ENCODE measurements at places on chromosomes 12 and 14.

- no peak for DNase-seq
These were observed 436.7 kb upstream of the FBXO33 start for GRCh38 chr14:39868949-39869348.

DNA sequence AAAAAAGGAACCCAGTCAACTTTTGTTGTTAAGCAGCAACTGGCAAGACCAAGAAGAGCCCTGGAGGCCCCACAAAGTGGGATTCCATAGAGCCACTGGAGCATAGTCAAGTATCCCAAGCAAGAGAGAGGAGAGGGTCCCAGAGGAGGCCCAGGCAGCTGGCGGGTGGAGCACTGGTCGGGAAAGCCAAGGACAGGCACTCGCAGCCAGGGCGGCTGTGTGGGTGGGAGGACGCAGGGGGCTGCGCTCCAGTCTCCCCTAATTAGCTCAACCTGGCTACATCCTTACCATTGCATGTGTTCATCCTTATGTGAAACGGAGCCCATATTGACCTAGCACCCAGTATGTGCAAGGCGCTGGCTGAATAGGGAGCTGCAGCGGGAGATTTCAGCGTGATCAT, 18.3 kb upstream of the ZFP36L1 start:
- no peak for DNase-seq

- DNase-seq: no peak
These were observed 52.4 kb downstream of the DICER1 start for GRCh38 chr14:95104911-95105310.

GRCh38 chr12:124340080-124340900, 45.4 kb downstream of the RFLNA start:
- DNase-seq: no peak

DNA sequence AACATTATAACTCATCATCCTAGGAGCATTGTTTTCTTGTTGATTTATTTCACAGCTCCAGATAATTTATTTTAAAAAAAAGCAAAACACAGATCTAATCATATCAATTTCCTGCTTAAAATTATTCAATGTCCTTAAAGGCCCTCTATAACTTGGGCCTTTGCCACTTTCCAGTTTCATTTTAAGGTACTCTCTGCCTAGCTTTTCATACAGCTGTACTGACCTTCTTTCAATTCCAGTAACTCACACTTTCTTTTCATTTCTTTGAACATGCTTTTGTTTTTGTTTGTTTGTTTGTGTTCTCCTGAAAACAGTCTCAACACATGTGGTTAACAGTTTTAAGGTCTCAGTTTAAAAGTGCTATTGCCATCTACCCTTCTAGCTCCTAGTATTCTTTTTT, 281.9 kb downstream of the ACSS3 start:
- DNase-seq: no peak

DNA sequence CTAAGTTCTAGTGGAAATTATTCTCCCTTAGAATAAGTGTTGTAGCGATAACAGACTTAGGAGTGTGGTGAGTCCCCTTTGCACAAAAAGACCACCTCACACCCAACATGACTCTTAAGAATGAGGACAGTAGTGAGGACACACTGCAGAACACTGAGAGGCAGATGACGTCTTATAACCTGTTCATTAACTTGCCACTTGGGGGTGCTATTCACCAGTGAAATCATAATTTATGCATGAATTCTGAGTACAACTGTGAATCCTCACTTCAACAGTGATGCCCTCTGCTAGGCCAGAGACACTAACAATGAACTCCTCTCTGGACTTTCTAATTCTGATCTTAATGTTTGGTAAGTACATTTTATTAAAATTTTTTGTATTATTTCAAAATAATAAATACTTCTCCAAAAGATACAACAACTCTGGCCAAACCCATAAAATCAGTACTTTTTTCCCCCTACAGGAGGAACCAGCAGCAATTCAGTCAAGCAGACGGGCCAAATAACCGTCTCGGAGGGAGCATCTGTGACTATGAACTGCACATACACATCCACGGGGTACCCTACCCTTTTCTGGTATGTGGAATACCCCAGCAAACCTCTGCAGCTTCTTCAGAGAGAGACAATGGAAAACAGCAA, 274.7 kb downstream of the DAD1 start:
- DNase-seq: no peak

DNA sequence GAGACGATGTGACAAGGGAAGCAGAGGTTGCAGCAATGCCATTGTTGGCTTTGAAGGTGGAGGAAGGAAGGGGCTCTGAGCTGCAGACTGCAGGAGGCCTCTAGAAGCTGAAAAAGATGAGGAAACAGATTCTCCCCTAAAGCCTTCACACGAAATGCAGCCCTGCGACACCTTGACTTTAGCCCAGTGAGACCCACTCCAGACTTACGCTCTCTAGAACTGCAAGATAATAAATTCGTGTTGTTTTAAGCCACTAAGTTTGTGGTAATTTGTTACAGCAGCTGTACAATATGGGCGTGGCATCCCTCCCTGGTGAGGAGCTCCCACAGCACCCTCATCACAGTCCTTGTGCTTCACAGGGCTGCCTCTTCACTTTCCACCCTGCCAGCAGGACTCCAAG, 53.2 kb downstream of the GOLGA5 start:
- no peak for DNase-seq

DNA sequence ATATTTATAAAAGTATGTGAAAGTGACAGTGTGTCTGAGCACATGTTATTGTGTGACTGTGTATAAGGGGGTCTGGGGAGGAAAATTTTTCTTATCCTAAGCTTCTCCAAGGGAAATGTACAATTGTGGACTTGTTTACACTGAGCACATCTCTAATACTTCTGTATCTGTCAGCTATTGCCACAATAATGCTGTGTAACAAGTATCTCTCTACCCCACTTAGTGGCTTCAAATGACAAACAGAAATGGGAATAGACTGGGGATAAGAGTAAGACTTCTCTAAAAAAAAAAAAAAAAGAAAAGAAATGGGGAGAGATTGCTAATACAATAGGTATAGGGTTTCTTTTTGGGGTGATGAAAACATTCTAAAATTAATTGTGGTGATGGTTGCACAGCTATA, 44.3 kb upstream of the CCDC63 start:
- no peak for DNase-seq

DNA sequence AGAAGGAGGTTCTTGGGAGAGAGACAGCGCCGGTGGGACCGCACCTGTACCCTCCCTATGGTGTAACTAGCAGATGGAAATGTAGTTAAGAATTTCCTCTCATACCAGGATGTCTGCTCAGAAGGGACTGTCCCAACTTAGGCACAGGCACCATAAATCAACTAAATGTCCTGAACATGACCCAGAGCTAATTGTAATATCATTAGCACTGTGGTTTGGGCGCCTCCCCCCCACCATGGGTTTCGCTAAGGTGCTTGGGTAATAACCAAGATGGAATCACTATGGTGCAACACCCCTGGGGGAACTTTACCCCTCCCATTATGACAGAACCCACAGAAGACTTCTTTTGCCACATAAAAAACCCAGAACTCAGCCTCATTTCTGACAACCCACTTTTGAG, 15.9 kb downstream of the ZNF641 start:
- peak; percentile 9 for DNase-seq

GRCh38 chr14:68471964-68472508, 320.8 kb downstream of the ZFP36L1 start:
- DNase-seq: no peak

- no peak for DNase-seq
These were observed 12.5 kb upstream of the CRADD start for GRCh38 chr12:93664573-93665138.

DNA sequence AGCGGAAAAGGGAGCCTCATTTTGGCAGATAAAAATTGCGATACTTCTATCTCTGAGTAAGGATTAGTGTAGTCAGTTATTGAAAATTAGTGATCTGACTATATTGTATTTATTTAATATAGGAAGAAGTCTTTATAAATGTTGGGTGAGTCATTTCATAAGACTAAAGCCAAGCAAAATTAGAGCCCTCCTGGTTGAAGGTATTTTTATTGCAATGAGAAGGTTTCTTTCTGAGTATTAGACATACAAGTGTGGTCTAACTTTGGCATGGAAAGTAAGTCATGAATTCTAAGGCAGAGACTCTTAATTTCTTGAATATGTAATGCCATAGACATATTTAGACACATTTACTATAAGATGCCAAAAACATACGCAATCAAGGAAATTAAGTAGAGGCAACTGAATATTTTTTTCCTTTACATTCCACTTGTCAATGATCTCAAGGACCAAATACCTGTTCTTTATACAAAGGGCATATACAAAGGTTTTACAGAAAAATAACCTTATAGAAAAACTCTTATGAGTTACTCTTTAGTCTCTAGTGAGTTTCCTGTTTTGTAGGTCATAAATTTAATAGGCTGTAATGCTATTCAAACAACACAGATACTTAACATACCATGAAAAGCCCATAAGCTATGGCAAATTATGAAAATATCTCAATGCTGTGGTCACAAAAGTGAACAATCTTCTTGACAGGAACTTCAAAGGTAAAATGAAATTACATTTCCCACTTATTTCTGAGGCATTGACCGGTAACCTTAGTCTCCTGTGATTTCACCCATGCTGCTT, 156.6 kb upstream of the BTG1 start:
- DNase-seq: no peak

DNA sequence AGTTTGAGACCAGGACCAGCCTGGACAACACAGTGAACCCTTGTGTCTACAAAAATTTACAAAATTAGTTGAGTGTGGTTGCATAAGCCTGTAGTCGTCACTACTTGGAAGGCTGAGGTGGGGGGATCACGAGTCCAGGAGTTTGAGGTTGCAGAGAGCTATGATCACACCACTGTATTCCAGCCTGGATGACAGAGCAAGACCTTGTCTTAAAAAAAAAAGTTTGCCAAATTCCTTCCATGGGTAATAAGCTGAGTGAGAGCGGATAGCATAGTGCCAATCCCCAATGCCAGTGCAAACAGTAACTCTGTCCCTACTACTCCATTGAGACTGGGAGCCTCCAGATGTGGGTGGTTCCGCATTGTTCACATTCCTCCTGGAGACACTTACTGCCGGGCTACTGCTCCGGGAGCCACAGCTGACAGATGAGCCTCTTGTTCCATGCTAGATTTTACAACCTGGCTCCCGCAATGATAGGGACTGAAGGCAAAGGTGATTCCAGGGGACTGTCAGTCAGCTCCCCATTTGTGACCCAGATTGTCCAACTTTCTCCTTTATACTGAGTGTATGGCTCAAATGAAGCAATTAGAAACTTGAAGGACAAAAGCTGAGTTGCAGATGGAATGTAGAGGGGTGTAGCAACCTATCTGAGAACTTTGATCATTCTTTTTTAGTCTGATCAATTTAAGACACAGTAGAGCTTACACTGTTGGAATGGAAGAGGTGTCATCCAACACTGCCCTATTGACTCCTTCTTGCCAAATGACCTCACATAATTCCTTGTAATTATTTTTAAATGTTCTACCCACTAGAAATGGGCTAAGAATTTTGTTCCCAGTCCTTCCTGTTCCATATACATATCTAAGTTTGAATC, 13.4 kb upstream of the FRMD6 start:
- no peak for DNase-seq

- no peak for DNase-seq
These were observed 16.5 kb downstream of the KRT85 start for GRCh38 chr12:52350786-52351185.

- DNase-seq: no peak
These were observed 102.1 kb downstream of the MYRFL start for GRCh38 chr12:69927164-69927563.

- no peak for DNase-seq
These were observed 37.5 kb upstream of the CIT start for GRCh38 chr12:119914666-119915065.

GRCh38 chr12:26699237-26699636, 133.8 kb downstream of the ITPR2 start:
- DNase-seq: no peak

DNA sequence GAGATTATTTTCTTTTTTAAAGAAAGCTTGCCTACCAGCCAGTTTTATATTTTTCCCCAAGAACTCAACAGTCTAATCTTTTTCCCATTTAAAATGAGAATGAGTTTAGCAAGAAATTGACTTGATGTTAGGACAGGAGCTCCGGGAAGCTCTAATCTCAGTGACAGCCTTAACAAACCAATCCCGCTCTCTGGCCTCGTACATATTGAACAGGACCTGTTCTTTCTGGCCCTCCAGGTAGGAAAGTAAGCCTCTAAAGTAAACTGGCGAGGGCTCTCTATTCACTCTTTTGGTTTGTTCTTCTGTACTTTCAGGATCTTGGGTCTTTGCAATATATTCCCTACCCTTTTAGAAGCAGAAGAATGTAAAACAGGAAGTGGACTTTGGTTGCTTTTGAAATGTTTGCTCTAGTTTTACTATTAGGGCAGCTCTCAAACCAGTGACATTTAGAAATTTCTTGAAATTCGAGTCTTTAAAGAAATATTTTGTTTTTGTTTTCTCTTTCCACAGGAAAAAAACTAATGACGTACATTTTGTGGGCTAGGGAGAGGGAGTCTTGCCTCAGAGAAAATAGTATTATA, 17.9 kb upstream of the NPAS3 start:
- DNase-seq: no peak

DNA sequence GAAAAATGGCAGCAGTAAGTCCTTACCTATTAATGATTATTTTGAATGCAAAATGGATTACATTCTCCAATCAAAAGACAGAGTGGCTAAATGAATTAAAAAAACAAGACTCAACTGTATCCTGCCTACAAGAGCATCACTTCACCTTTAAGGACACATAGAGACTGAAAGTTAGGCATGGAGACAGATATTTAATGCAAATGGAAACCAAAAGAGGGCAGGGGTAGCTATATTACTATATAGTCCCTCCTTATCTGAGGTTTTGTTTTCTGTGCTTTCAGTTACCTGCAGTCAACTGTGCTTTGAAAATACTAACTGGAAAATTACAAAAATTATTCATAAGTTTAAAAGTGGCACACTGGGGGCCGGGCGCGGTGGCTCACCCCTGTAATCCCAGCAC, 17.2 kb downstream of the NECAP1 start:
- DNase-seq: no peak

- DNase-seq: no peak
These were observed 54.7 kb upstream of the PLEKHG3 start for GRCh38 chr14:64649383-64649998.

- DNase-seq: no peak
These were observed 130.7 kb downstream of the DIO2 start for GRCh38 chr14:80080601-80081000.

DNA sequence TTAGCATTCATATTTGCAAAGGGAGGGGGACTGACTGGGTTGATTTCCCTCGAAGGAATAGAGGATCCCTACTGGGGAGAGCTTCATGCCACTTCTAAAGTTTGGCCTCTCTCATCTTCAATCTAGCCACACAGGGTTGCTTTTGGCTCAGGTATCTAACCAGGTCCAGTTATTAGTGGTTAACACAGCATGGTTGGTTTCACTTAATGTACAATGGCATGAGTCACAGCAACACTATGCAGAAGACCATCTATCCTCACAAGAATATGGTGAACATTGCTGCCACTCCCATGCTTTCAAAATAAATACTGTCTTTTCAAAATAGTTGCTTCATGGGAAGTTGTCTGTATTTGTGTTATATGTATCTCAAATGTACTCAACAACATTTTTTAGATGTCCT, 6.6 kb upstream of the RAB3IP start:
- no peak for DNase-seq

- DNase-seq: no peak
These were observed 60.4 kb downstream of the PPP1R36 start for GRCh38 chr14:64610049-64610746.

GRCh38 chr12:11886339-11886738, 184.4 kb upstream of the BCL2L14 start:
- DNase-seq: no peak
